ENCODE measurements at places on chromosomes 16 and 17.

DNA sequence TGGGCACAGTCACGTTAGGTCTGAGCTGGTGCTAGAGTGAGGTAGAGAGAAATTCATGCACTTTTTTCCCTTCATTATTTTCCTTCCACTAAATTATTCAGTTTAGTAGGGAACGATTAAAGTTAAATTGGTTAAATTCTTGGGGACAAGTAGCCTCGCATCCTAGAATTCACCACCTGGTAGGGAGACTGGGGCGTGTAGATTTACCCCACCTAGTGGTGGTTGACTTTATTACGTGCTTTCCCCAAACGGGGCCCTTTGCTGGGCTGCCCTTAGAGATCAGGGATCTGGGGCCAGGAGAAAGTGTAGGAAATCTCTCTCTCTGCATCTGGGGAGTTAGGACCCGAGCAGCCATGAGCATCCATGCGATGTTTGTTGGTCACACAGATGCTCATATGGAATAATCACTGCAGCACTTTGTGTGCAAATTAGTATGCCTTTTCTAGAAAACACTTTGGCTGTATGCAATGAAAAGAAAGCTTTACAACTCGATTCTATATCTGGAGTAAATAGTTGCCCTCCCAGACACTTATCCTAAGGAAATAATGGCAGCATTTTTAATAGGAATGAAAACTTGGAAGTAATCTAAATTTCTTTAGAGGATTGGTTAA lies 107.0 kb downstream of the PLCG2 start:
- DNase-seq, result no peak

- DNase-seq, result no peak
Measured at GRCh38 chr16:52834736-52835465, 217.8 kb downstream of the CHD9NB start.

GRCh38 chr17:74545843-74546230 lies at the start of gene CD300C:
Gene CD300C (minus strand): TSS chr17:74546115. CDS start chr17:74545782, 333 bp downstream.
- DNase-seq, result no peak

- no peak for DNase-seq
Measured at GRCh38 chr16:78134944-78135619, 35.6 kb downstream of the WWOX start.

DNA sequence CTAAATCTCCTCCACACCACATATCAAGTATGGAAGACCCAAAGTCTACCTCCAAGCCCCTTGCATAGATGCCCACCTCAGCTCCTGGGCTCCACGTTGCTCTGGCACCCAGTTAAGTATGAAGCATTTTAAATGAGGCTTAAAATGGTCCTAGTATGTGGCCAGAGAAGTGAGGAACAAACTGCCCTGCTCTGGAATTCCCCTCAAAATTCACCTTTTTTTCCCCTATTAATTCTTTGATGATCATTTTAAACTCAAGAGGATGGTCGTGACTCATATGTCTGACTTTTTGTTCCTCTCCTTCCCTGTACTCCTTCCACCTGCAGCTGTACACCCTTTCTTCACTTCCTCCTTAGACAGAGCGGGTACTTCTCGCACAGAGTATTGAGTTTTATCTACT lies 234.5 kb upstream of the MYOCD start:
- no peak for DNase-seq

- DNase-seq, result no peak
Measured at GRCh38 chr16:65658349-65658748, 536.5 kb upstream of the CDH11 start.

- no peak for DNase-seq
Measured at GRCh38 chr17:5446786-5447185, 7.8 kb upstream of the C1QBP start.

GRCh38 chr16:52629296-52629695 lies 82.4 kb upstream of the TOX3 start:
- no peak for DNase-seq

- DNase-seq, result no peak
Measured at GRCh38 chr17:83191388-83192160, 112.2 kb downstream of the METRNL start.

GRCh38 chr17:80868022-80868609 lies 123.5 kb upstream of the CHMP6 start:
- DNase-seq, result no peak

DNA sequence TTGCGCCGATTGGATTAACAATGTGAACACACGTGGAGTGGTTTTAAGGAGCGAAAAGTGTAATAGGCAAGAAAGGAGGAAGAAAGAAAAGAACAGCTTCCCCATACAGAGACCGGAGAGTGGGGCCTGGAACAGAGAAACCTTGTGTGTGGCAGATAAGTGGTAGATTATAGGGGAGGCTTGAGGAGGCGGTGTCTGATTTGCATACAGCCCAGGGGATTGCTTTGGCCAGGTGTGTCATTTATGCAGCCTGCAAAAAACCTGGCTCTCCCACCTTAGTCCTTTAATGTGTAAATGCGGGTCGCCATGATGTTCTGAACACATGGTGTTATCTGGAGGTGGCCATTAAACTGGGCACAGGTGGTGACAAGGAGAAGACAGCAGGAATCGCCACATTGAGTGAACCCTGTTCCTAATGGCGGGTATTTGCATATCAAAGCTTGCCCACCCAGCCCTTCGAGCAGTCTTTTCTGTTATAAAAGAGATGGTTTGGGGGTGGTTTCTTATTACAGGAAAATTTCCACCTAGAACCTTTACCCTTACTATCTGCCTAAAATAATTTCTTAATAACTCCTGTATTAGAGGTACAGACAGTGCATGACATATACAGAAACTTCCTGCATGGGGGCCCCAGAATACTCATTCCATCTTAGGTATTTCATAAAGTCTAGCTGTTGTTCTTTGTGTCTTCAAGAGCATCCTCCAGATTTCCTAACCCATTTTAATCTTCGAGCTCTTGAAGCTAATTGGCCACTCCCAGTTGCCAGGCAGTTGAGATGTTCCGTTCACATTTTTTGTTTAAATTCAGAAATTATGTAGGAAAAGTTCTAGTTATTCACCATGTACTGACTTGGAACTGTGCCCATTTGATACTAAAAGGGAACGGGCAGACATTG lies 292.5 kb downstream of the RBFOX1 start:
- no peak for DNase-seq

DNA sequence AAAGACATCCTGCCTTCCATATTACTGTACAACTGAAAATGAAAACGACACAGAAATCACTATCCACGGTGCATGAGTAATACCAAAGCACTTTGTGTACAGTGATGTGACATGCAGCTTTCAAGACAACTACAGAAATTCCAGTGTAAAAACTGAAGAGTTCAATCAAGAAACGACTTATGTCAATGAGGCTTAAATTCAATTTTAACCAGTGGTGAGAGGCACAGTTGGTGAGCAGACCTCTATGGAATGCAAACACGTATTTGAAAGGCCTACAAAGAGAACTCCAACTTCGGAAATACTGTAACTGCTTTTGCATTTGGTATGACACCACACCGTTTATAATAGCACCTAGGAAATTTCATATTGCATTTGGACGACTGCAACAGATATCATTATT lies 87.6 kb downstream of the USP31 start:
- DNase-seq, result no peak

DNA sequence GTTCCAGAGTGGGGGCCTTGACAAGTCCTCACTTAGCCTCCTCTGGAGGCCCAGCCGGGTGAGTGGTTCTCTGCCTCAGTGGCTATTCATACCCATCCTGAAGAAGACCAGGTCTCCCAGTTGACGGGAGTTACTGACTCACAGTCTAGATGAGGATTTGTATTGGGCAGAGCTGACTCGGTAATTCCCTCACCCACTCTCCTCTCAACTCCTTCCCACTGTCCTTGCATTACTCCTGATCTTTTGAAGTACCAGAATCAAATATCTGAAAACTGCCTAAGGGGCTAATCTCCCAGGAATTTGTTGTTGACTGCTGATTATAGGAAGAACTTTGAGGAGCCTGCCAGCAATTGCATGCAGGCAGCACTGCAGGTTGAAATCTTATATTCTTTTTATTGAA lies 14.2 kb downstream of the SAP30BP start:
- DNase-seq, result no peak

DNA sequence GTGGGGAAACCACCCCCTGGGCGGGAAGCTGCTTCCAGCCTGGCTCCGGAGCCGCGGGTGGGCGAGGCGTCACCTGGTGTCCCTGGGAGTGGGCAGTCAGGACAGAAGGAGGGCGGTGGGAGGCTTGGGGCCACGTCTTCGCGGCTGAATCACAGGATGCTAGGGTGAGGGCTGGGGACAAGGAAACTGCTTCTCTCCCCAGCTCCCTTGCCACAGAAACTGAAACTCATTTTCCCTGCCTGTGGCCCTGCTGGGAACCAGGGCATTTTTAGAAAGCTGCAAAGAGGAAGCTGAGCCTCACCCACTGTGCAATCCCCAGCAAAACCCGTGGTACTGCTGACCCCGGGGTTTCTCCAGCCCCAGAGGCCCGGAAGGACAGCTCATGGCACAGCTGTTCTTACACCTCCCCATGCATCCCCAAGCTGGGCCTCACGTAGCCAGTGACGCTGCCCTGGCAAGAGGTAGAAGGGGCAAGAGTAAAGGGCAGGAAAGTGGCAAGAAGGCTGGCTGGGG lies 8.2 kb downstream of the RHBDF2 start:
- no peak for DNase-seq

DNA sequence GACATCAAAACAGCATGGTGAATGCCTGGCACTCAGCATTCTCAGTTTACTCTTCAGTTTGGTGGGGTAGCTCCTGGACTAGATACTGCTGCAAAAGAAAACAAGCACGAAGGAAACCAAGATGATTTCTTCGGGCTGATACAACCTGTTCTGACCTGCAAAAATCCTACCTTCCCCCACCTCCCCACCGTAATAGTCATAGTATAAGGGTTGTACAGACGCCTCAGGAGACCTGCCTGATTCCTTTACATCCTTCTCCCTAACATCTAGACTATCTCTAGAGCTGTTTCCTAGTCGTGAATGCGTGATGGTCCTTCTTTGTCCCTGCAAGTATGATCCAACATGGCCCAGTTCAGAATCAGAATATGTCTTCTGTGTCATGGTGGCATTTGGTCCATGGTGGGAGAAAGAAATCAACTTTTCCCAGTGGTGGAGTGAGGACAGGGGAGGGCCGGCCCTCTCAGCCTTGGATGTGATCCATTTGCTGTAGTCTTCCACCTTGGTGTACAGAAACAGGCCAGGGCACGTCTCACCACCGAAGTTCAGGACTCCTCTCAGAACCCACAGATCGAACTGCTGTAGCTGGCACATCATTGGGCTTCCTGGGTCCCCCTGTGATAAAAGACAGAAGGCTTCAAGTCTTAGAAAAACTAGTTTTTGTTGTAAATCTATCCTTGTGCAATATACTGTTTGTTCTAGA lies 14.5 kb downstream of the PRSS54 start:
- DNase-seq, result no peak

DNA sequence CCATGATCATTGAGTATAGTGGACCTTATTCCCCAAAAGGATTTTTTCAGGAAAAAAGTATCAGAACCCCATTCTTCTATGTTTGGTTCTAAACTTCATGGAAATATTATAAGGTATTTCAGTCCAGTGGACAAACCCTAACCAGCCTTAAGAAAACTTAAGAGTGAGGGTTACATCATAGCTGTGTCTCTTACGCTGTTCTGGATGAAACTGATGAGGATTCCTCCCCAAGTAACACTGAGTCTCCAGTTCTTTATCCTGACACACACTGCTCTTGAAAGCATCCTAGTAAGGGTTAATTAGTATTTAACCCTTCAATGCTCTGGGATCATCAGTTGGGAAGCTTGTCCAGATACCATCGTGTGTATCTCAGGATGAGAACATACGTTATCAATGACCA lies 5.0 kb downstream of the LYRM1 start:
- DNase-seq, result no peak

- no peak for DNase-seq
Measured at GRCh38 chr17:54814371-54814770, 86.3 kb upstream of the TOM1L1 start.

- no peak for DNase-seq
Measured at GRCh38 chr17:78504156-78504925, 72.9 kb downstream of the DNAH17 start.

- no peak for DNase-seq
Measured at GRCh38 chr17:6487251-6488007, 43.2 kb downstream of the PIMREG start.

- no peak for DNase-seq
Measured at GRCh38 chr16:72264771-72265170, 92.8 kb upstream of the PMFBP1 start.

- DNase-seq, result no peak
Measured at GRCh38 chr17:67258821-67259468, 13.9 kb upstream of the HELZ start.

DNA sequence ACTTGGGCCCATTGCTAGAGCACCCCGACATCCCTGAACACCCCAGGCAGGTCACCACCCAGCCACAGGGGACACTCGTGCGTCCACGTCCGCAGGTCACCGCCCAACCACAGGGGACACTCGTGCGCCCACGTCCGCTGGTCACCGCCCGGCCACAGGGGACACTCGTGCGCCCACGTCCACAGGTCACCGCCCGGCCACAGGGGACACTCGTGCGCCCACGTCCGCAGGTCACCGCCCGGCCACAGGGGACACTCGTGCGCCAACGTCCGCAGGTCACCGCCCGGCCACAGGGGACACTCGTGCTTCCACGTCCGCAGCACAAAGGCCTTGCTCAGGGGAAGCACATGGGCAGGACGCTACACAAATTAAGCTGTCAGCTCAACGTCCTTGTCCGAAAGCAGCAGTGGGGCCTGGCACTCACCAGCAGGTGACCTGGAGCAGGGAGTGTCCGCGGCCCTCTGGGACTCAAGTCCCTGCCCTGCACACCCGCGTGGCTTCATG lies 17.7 kb downstream of the GALNS start:
- DNase-seq, result no peak

- no peak for DNase-seq
Measured at GRCh38 chr16:75627851-75628250, 4.8 kb upstream of the ADAT1 start.

DNA sequence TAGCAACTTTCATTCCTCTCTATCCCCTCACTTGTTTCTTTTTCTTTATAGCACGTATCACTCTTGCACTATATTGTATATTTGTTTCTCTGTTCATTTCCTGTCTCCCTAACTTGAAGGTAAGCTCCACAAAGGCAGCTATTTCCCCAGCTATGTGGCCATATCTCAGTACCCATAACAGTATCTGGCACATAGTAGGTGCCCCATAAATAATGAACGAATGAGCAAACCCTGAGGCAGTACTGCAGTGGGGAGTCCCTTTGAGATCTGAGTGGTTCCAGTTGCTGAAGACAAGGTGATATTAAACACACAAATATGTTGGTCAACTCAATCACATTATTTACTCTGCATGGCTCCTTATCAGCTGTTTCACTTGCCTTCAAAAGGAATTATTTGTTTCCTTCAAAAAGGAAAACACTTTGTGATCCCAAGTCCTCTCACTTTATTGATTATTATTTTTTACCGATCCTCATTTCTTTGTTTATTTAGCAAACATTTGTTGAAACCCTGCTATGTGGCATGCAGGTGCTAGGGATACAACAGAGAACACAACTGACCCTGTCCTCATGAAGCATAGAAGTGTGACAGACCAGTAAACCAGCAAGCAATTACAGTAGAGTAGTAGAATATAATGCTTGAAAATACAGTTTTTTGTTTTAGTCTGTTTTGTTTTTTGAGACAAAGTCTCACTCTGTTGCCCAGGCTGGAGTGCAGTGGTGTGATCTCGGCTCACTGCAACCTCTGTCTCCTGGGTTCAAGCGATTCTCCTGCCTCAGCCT lies 5.7 kb upstream of the ADAP2 start:
- no peak for DNase-seq
